Left colon (tissue), 2 donors: ENCODE measurements at places on chromosomes 16 and 17.

GRCh38 chr17:27381007-27381501 is 75.2 kb upstream of the KSR1 start:
- peak; percentile 76 for DNase-seq

DNA sequence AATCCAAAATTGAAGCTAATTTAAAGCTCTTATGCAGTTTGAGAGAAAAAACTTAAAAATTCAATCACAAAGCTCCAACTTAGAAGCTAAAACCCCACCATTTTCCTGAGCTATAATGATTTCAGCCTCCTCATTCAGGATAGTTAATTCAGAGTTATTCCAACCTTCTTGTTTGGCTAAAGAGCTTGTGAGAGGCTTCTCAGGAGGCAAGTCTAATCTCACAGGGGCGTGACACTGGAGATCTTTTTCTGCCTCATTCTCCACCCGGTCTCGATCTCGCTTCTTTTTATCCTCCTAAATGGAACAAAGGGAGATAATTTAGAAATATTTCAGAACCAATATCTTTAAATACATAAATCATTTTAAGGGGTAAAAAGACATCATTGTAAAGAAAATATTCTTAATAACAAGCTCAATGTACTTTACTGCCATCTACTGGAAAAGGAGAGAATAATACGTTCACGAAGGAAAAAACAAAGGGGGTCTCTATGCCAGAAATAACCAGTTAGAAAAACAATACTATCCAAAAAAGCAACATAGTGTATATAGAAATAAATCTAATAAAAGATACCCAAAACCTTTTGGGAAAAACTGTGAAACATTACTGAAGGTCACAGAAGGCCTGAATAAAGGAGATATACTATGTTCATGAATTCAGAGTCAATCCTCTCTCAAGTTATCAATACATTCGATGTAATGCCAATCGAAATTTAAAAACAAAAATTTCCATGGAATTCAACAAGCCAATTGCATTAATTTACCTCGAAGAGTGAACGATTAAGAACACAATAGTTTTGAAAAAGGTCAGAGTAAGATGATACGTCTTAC is 13.9 kb downstream of the BRD7 start:
- no peak for DNase-seq

DNA sequence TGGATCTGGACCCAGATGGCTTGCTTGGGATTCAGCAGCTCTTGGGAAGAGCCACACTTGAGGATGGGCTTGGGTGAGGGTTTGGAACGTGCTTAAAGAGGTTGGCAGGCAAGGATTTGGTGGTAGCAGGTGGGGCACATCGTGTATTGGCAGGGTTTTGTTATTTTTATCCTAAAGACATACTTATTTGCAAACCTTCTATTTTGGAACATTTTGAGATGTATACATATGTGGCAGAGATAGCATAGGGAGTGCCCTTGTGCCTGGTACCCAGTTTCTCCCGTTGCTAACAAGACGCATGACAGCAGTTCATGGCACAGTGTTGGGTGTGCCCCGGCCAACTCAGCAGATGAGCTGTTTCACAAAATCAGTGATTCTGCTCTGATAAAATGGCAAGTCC is 9.1 kb downstream of the BANP start:
- DNase-seq = no peak

DNA sequence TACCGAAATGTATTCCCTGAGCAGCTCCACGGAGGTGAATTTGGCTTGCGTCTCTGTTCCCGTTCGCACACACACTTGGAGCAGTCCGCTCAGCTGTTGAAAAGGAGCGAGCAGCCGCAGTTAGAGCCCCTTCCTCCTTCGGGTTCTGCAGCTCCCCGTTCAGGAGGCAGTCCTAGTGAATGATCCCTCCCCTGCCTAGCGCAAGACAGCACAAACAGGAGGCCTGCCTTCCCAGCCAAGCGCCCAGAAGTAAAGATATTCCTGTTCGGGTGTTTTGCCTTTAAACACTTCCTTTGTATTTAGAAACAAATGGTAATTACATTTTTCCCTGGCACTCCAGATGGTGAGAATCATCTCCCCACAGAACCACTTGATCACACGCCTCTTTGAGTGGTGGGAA is 64.7 kb downstream of the ABCC12 start:
- no peak for DNase-seq

- no peak for DNase-seq
These were observed 319.2 kb downstream of the PHKB start for GRCh38 chr16:47780213-47780875.

DNA sequence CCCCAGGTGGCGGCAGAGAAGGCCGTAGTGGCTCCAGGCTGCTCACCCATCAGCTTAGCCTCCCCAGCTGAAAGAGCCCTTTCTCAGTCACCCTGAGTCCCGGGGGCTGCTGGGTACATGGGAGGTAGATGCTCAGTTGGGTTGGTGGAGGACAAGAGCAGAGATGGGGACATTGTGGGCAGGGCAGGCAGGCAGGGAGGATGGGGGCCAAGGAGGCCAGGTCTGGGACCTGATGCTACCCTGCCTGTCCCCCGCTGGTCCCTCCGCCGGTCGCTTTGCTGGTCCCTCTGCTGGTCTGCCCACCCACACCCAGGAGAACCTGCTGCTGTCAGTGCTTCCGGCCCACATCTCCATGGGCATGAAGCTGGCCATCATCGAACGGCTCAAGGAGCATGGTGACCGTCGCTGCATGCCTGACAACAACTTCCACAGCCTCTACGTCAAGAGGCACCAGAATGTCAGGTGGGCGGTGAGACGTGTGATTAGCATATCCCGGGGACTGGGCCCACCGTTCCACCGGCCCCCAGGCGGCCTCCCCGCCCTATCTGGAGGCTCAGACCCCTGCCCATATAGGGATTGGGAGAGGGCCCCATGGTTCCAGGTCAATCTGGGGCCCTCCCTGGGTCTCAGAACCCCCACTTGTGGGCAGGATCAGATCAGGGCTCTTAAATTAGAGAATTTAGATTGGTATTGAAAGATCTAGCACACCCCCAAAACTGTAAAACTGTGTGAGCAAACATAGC is 26.9 kb downstream of the ADCY7 start:
- no peak for DNase-seq

DNA sequence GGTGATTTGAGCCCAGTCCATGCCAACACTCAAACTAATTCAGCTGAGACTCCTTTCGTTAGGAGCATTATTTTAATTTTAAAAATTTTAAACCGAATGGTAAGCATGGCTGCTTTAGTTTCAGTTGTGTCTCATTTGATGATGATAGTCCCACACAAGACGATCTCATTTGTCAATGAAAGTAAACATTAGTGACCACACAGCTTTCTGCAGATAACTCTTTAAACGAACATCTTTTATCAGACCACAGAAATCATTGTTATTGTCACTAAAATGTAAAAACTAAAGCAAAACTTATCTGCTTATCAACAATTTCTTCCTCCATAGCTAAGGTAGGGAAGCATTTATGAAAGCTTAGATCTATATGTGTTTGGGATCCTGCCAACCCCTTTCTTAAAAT is 382.2 kb downstream of the ZFHX3 start:
- no peak for DNase-seq

- DNase-seq = no peak
These were observed 8.2 kb upstream of the PHF12 start for GRCh38 chr17:28959471-28959871.

GRCh38 chr17:34420900-34421299 is 57.9 kb upstream of the CCL1 start:
- DNase-seq = no peak

DNA sequence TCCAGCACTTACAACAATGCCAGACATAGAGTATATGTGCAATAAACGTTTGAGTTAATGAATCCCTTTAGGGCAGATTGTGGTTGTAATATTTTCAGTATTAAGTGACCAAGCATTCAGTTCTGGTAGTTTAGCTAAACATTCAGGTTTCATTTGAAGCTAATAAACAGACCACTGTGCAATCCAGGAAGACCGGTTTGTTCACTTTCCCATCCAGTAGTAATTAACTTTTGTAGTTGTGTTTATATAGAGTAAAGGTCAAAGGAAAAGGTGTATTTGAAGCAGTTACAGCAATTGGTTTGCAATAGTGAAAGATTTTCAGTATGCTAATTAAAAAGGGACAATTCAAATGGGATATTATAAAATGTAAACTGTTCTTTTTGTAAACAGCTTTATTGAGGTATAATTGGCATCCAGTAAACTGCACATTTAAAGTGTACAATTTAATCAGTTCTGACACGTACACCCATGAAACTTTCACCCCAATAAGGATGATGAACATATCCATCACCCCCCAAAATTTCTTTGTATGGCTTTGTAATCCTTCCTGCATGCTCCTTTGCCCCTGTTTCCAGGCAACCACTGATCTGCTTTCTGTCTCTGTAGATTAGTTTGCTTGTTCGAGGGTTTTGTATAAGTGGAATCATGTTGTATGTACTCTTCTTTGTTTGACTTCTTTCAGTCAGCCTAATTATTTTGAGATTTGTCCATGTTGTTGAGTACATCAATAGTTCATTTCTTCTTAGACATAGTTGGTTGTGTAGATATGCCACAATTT is 26.3 kb downstream of the MRTFB start:
- DNase-seq = no peak

DNA sequence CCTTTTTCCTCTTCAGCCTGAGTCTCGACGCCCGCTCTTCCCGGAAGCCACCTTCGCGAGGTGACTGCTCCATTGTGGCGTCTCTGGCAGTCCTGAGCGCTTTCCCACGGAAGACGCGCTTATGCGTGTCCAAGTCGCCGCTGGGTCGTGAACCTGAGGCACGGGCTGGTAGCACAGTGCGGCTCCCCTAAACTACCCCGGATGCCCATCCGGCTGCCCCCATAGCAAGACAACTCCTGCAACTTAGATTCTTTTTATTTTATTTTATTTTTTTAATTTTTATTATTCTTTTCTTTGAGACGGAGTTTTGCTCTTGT is 2.1 kb upstream of the ESRP2 start:
- DNase-seq = no peak

- no peak for DNase-seq
These were observed 44.7 kb downstream of the CYTH1 start for GRCh38 chr17:78737332-78737731.
